ENCODE measurements at places on chromosomes 11 and 22.
A peak's percentile ranks its signal among the peaks of the same experiment; 100 is the strongest.

- no peak for DNase-seq
These were observed 94.6 kb upstream of the NARS2 start for GRCh38 chr11:78669249-78669648.

DNA sequence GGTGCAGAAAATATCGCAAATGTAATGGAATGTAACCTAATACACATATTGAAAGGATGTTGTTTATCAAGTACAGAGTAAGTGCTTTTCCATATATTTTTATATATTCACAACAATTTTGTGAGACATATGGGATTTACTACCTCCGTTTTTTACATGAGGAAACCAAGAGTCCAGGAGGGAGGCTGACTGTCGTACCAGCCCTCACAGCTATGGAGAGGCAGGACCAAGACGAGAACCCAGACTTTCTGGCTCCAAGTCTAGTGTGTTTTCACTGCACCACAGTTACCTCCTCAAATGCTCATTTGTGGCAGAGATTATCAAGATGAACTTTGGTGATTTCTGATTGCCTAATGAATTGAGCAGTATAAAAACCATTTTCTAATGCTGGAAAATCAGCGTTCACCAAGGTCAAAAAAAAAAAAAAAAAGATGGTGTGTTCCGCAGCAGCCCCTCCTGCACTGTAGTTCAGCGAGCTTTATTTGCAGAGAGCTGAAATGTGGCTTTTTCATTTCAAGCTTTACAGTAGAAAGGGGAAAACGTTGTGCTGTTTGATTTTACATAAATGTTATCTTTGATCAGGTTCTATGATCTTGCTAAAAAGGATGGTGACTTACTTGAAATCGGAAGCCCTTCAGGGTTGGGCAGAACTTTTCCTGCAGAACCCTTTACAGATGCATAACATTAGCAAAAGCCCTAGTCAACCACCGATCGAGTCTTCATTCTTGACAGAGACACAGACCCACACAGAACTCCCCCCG lies 44.7 kb upstream of the WEE1 start:
- DNase-seq = no peak

DNA sequence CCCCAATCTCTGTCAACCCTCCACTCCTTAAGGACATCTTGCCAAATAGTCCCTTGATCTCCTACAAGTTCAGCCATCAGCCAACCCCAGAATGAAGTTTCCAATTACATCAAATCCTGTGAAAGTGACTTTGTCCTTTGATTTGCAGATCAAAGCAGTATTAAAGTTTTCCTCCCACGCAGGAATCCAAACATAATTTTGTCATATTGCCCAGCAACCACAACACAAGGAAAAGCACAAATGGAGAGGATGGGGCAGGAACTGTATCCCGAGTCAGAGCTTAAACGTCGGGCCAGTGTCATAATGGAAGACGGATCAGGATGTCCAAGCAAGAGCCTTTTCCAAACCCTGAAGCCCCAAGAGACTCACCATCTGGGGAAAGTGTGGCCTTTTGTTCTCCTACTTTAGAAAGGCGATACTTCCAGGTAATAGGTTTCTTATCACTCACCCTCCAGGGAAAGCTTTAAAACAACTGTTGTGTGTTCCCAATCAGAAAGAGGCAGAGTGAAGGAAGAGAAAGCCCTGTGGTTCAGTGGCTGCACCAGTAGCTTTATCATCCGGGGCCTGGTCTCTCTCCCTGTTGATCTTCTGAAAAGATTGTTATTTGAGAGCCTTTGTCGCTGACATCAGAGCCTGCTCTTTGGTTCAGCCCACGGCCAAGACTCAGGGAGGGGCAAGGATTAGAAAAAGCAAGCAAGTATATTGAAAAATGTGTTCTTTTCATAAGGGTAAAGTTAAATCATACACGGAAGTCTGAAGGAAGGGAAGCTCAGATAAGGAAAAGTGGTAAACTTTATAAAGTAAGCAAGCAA lies 41.7 kb downstream of the EXPH5 start:
- no peak for DNase-seq

- DNase-seq = no peak
These were observed 34.3 kb upstream of the MICAL2 start for GRCh38 chr11:12075822-12076821.

DNA sequence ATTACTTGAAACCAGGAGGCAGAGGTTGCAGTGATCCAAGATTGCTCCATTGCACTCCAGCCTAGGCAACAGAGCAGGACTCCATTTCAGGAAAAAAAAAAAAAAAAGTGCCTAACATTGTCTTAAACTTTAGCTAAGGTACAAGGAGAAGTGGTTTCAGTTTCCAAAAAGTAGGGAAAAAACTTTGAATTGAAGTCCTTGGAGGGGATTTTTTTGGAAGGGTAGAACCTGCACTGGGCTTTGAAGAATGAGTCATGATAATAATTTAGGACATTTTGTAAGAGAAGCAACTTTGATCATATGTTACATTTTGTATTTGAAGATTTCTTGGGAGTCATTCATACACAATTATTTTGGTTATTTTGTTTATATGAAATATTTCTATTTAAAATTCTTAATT lies 31.8 kb upstream of the HIPK3 start:
- DNase-seq = no peak

- DNase-seq = peak; percentile 80
These were observed 1.4 kb downstream of the MFNG start for GRCh38 chr22:37484480-37485394.

DNA sequence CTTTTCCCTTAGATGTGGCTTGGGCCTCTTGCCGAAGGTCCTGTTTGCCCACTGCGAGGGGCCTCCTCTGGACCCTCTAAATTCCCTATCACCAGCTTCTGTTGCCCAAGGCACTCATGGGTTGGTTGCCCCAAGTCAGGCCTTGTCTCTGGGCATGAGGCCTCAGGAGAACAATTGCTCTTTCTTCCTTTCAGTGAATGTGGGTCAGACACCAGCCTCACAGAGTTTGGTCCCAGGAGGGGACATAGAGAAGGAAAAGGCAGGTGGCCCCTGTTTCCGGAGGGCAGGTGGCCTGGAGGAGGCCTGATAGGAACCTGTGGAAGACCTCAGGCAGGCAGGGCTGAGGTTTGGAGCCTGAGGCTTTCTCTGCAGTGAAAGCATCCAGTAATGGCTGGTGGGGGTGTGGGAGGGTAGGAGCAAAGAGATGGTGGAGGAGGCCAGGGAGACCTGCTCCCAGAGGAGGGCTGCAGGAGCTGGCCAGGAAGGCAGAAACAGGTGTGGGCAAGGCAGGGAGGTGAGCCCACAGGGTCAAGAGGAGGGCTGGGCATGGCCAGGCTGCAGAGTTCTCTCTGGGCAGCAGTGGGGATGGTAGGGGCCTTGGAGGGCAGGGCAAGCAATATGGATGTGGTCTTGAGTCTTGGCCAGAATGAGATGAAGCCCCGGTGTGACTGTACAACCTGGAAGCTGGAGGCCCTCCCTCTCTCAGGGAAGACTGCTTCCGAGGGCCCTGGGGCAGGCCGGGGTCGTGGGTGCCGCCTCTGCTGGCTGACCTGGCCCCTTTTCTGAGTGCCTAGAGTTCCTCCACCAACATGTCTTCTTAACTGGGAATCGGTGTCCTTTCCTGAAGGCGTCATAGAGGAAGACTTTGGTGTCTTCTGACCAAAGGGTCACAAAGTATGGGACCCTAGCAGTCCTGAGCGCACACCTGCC lies 28.0 kb upstream of the LMO1 start:
- DNase-seq = no peak

DNA sequence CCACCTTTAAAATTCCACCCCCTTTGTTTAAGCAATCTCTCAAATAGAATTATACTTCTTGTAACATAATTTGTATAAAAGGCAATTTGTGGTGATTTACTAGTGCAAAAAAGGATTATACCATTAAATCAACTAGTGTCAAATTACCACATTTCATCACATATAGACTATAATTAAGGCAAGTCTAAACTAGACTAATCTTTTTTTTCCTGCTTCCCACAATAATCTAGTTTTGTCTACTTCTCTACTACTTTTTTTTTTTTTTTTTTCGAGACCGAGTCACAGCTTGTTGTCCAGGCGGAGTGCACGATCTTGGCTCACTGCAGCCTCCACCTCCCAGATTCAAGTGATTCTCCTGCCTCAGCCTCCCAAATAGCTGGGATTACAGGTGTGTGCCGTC lies 36.1 kb upstream of the FZD4 start:
- no peak for DNase-seq

DNA sequence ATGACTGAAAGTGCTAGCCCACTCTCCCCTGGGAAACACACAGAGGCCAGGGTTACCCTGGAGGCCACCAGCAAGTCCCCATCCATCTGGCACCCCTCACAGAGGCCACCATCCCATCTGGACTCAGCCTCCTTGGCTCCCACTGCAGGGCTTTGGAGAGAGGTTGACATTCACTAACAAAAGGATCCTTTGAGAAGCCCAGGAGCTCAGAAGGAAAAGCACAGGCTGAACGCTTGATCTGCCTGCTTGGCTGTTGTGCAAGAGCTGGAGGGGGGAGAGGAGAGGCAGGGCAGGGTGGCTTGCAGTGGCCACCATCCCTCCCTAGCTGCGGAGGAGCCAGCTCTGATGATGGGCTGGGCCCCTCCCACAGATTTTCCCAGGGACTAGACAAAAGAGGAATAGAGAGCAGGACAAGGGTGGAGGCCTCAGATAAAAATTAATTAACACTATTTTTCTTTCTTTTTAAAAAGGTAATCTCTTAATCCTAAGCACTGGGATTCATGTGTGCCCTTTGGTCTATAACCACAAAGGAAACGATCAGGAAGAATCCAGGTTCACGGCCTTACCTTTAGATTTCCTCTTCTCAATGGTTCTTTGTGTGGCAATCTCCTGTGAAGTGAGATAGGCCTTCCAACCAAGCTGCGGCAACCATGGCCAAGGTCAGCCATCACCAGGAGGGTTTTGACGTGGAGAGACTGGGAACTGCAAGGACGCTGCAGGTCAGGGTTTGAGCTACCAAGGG lies 154.7 kb downstream of the BARX2 start:
- DNase-seq = no peak

DNA sequence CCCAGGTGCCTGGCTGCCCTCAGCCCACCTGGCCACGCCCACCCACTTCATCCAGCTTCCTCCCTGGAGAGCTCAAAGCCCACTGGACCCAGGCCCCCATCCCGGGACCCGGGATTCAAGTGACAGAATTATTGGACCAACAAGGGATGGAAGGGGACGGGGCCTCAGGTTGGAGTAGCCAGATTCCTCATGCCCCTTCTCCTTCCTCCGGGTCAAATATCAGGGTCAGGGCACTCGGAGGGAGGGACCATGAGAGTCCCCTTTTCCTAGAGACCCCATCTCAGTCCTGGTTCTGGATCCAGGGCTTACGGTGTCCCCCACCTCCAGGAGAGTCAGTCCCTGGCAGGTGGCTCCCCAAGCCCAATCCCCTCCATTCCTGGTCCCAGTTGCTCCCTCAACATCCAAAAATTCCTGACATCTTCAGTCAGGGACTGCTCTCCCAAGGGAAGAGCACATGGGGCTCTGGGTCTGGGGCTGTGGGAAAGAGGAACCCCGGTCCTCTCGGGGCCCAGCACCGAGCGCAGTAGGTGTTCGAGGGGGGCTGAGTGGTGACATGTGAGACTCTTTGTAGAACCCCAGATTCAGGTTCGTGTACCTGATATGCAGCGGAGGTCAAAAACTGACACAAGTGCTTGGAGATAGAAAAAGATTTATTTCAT lies 37.7 kb downstream of the IGLL5 start:
- DNase-seq = no peak

- no peak for DNase-seq
These were observed 6.0 kb downstream of the FOLH1 start for GRCh38 chr11:49202287-49202976.

DNA sequence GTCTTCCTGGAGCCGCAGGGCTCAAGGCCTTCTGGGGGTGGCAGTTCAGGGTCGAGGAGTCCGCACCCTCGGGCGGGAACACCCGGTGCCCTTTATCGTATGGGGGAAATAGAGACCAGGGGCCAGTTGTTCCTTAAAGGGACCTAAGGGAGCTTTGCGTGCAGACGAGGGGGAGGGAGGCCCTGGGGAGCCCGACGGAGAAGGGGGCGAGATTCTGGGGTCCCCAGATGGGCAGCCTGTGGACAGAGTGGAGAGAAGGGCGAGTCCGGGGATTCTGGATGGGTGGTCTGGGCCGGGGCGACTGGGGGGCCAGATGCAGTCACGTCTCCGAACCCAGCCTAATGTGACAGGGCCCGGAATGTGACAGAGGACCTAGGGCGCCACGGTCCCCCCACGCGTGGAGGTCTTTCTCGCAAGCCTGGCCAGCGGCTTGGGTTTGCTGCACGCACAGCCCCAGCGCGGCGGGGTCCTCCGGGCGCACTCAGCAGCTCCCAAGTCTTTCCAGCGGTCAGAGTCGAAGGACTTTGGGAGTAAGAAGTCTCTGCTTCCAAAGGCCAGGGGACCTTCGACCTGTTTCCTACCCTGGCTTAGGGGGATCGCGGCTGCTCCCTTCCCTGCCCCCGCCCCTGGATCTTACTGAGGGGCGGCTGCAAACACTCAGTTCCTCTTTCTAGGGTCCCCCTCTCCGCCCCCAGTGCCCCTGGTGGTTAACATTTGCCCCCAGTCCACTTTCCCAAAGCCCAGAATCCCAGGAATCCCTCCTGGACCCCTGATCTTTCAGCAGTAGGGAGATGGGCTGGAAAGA lies 547 bp downstream of the TUBA8 start:
- DNase-seq = no peak

DNA sequence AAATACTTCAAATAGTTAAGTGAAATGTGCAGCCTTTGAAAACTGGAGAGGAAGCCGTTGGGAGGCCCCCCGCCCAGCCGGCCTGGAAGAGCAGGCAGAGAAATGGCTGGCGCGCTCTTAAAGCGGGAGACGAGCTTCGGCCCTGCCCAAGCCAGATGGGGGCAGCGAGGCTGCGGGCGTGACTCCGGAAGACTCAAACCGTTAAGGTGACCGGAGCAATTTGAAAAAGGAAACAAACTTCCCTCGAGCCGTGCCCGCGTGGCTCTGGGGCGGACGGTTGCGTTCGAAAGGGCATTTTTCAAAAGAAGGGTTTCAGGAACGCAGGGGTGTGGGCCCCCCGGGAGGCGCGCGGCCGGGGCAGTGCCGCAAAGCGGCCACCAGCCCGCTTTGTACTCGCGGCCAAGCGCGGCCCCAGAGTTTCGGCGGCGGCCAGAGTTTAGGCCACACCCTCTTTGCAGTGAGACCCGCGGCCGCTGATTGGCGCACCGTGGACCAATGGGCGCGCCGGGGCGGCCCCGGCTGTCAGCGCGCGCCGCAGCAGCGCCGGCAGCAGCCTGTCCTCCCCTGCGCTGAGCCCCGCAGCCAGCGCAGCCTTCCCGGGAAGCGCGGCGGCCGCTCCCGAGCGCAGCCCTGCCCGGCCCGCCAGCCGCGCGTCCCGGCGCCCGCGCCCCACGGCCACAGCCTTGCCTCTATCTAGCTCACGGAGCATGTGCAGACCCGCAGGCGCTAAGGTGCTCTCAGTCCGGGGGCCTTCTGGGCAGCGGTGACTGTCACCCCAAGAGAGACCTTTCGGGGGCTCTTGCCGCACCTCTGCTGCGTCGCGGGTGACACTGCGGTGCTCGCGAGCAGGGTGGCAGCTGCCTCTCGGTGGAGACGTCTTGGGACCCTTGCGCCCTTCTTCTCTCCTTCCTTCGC lies at the start of gene NAV2:
Gene NAV2, plus strand, starts transcription at position 557 of the 915 bp plus-strand sequence. CDS start 859 bp downstream, outside the sequence.
- peak; percentile 74 for DNase-seq

All from CD4-positive, alpha-beta T cell treated with Interleukin-2 at 100 ng/mL for 4 hours (primary cell).